ENCODE measurements at places on chromosomes 3 and 15.

DNA sequence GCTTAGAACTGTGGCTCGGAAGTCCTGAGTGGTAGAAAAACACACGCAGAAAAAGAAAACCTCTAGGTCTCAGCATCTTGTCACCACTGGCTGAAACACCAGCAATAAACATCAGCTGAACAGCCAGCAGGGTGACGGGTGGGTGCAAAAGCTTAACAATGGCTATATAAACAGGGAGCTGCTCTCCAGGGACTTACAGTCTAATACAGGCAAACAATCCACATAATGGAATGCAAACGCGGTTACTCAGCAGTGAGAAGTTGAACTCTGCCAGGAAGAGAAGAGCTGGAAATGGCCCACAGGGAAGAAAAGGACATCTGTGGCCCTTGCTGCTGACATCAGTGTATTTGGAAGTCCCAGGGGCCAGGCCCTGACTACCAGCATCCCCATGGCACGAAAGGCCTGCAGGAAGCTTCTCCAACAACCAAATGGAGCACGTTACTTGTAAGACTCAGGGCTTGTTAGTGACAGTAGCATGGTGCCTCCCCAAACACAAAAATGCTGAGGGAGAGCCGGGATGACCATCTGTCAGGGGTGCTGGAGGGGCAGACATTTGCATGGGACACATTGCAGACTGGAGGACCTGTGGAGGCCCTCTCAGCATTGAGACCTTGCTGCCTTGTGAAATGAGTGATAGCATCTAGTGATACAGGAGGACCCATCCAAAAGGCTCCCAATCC lies 3.0 kb downstream of the HEG1 start:
- no peak for DNase-seq

GRCh38 chr3:75101329-75102147 lies 487.1 kb upstream of the CNTN3 start:
- no peak for DNase-seq

DNA sequence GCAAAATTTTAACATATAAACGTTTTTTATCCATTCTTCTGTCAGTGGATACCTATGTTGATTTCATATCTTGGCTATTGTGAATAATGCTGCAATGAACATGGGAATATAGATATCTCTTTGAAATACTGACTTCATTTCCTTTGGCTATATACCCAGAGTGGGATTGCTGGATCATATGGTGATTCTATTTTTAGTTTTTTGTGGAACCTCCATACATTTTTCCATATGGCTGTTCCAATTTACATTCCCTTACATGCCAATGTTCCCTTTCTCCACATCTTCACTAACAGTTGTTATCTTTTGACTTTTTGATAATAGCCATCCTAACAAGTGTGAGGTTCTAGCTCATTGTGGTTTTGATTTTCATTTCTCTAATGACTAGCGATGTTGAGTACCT lies 344.6 kb downstream of the EPHA3 start:
- no peak for DNase-seq

DNA sequence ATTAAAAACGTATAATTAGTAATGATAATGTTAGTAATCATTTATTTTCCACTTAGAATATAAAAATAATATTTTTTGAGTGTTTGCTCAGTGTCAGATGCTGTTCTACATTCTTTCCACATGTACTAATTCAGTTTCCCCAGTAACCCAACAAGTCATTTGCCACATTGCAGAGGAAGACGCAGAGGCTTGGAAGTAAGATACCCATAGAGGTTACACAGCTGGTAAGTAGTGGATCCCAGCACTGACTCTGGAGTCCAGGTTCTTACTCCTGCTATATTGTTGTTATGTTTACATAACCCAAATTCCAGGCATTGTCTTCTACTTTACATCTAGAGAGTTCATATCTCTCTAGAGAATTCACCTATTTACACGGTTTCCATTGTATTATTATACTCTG lies 48.2 kb upstream of the MYO5C start:
- DNase-seq, result no peak

DNA sequence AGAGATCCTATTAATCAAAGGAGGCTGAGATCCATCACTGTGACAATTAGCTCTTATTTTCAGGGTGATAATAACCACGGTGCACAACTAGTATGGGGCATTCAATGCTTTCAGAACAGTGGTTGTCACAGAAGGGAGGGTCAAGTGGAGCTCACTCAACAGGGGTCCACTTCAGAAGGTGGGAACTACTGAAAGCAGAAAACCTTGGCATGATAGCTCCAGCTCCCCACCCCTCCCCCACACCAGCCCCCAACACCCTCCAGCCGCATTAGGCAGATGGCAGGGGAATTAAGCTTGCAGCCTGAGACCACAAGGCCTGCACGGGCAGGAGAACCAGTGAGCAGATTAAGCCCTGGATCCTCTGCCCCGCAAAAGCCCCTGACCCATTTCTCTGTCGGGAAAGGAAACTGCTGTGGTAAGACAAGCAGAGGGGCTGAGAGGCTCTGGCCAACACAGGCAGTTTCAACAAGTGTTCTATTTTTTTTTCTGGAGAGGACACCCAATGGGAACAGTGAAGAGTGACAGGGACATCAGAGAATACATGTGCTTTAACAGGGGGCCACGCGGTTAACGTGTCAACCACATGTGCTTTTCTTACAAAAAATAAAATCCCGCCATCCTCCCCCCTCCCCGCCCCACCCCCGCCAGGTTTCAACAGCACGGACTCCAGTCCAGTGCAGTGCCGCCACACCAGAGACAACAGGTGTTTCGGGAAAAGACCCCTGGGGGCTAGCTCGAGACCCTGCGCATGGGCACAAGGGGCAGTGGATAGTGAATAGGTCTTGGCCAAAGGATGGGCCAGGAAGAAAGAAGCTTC lies 997 bp downstream of the FYCO1 start:
- peak; percentile 57 for DNase-seq

GRCh38 chr3:99949956-99950670 lies 132.5 kb downstream of the CMSS1 start:
- DNase-seq, result no peak

- no peak for DNase-seq
Observed at GRCh38 chr3:53084310-53085001, 38.6 kb upstream of the SFMBT1 start.

GRCh38 chr15:35142578-35142977 lies 57.5 kb upstream of the NANOGP8 start:
- no peak for DNase-seq

- no peak for DNase-seq
Observed at GRCh38 chr3:102034639-102035451, 185.5 kb downstream of the NFKBIZ start.

DNA sequence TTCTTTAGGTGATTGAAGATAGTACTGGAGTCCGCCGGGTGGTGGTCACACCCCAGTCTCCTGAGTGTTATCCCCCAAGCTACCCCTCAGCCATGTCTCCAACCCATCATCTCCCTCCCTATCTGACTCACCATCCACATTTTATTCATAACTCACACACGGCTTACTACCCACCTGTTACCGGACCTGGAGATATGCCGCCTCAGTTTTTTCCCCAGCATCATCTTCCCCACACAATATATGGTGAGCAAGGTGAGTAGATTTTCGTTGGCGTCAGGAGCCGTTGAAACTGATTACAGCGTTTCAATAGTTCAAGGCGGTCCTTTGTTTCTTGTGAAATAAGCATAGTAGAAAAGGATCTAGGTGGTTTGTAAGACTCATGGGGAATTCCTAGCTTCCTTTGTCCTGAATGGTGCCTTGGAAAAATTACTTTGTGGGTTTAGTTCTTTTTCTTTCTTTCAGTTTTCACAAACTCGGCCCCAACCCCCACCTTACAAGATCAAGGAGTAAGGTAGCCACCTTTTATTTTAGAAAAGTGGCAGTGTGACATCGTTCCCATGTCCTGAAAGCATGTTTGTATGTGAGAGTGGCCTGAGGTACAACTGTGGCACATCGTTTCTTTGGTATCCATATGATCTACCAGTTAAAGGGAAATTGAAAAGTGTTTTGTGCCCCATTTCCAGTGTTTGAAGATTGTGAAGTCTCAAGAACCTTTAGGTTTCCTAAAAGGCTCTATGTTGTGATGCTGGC lies 200.6 kb downstream of the GHSR start:
- no peak for DNase-seq

GRCh38 chr15:42092398-42093318 lies 1.7 kb downstream of the PLA2G4D start:
- DNase-seq, result no peak

DNA sequence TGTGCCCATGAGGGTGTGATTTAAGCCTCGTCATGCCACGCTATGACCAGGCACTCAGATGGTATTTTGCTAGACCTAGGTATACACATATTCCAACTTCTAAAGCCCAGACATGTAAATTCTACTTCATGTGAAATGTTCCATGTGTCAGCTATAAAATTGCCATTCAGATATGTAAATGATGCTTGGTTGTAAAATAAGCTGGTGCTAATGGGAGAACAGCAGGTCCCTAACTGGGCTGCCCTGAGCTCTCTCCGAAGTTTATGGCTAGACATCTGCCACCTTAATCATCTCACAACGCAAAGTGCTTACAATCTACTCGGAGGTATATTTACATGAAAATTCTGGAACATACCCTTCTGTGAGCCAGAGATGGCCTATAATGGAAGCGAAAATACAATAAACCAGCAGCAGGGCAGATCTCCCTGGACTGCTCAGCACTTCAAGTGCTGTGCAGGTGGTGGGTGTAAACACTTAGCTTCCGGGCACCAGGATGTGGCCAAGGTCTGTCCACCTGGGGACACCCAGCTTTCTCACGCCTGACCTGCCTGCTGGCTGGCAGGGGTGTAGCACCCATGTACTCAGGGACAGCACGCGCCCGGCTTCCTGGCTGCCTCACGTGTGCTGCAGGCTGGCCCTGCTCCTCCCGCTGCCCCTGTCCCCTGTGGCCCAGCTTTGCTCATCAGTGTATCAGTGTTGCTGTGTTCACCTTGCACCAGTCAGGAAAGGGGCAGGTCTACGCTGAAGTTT lies 82.0 kb downstream of the CHDH start:
- no peak for DNase-seq

DNA sequence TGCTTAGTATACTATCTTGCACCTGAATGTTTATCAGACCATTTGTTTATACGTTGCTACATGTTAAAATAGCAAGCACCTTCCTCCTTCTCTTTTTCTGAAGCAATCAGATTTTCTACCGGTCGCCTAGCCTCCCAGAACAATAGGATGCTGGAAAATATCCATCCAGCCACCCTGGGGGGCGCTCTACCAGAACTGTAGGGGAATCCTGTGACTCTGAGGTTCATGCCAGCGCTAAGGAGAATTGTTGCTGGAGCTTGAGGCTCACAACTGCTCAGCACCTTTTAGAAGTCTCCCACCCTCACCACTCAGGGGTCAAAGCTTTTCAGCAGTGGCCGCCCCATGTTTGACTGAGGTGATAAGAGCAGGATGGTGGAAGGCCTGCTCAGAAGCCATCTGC lies 27.5 kb downstream of the SQOR start:
- DNase-seq, result no peak

- DNase-seq, result peak; percentile 2
Observed at GRCh38 chr15:58110999-58111717, 27.0 kb upstream of the AQP9 start.

DNA sequence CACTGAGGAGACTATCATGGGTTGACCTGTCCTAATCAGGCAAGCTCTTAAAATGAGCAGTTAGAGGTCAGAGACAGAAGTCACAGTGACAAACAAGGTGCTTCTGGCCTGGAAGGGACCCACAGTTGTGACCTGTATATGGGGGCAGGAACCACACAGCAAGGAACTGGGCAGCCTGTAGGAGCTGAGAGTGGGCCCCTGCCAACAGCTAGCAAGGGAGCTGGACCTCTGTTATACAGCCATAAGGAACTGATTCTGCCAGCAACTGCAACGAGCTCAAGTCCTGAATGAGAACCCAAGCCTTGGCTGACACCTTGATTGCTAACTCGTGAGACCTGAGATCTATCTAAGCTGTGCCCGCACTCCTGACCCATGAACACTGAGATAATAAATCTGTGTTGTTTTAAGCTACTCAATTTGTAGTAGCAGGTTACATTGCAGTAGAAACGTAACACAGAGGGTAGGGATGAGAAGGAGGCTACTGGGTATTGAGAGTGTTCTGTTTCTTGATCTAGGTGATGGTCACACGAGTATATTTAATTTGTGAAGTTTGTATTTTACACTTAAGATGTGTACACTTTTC lies 44.5 kb upstream of the MAGI1 start:
- DNase-seq, result no peak

DNA sequence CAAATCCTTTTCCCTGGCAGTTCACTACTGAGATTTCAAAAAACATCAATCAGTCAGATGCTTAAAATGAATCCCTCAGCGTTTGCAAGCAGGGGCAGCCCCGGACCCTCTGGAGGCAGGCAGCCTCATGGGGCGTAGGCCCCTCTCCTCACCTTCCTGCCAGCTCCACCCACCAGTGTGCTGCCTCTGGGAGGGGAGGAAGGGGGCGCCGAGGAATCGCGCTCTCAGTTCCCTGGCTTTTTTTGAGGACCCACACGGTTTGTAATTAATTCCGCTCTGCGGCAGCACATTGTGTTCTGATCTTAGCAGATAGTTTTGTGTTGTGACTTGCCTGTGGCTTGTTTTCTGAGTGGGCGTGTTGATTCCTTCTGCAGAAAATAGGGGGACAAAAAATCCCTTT lies 159.9 kb downstream of the KLF13 start:
- DNase-seq, result no peak

GRCh38 chr15:39564972-39565665 lies 15.8 kb upstream of the THBS1 start:
- DNase-seq, result no peak

DNA sequence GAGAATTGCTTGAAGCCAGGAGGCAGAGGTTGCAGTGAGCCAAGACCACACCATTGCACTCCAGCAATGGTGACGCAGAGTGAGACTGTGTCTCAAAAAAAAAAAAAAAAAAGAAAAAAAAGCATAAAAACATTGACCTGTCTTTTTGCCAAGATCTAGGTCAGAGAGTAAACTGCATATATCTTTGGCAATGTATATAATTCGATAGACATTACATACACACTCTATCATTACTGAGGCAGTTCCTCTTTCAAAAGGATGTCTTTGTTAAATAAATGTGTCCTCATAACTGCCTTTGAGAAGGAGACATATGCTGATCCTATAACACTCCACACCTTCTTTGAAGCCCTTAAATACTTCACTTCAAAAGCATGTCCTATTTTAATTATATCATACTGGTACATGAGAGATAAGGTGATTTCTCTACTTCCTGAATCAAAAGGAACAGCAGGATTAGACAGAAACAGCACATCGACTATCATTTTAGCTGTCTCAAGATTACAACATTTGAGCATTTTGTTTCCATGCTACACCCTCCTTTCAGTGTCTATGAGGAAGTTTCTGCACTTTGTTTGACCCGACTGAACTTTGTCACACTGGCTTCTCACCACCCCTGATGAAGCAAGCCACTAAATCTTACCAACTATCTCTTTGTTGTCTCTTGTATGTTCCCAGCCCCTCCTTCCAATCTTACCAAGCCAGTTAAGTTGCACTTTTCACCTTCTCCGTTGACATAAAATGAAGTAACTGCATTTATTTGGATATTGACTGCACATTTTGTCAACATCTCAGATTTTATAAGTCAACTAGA lies 335.8 kb downstream of the MECOM start:
- DNase-seq, result no peak

GRCh38 chr15:38748710-38749109 lies 184.1 kb upstream of the RASGRP1 start:
- DNase-seq, result no peak
